ENCODE measurements at places on chromosomes 3 and 15.
A peak's percentile ranks its signal among the peaks of the same experiment; 100 is the strongest.

DNA sequence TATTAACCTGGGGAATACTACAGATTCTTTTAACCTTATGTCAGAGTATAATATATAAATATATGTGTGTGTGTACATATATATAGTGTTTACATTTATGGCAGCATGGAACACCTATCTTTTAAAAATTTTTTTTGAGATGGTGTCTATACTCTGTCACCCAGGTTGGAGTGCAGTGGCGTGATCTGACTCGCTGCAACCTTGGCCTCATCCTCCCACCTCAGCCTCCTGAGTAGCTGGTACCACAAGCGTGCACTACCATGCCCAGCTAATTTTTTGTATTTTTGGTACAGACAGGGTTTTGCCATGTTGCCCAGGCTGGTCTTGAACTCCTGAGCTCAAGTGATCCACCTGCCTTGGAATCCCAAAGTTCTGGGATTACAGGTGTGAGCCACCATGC, 18.5 kb upstream of the ERICH6 start:
- no peak for DNase-seq

DNA sequence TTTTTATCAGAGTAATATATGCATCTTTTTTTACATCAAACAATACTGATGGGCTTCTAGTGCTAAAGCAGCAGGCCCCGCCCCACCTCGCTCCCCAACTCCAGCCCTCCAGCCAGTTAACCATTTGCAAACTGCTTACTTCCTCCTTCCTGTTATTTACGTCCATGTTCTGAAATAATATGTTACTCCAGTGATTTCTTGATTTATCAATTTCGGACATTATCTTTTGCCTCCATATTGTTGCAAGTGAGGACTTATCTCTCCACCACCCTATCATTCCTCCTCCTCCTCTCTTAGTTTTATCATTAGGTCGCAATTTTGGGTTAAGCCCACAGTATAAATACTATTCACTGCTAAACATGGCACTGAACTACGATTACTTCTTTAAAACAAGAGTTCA, 39.5 kb downstream of the ZNF710 start:
- DNase-seq = no peak

GRCh38 chr3:52494886-52495495, at the start of gene STAB1:
Gene STAB1, plus strand, starts transcription at chr3:52495338. Its CDS starts 76 bp downstream, at chr3:52495414.
- no peak for DNase-seq

DNA sequence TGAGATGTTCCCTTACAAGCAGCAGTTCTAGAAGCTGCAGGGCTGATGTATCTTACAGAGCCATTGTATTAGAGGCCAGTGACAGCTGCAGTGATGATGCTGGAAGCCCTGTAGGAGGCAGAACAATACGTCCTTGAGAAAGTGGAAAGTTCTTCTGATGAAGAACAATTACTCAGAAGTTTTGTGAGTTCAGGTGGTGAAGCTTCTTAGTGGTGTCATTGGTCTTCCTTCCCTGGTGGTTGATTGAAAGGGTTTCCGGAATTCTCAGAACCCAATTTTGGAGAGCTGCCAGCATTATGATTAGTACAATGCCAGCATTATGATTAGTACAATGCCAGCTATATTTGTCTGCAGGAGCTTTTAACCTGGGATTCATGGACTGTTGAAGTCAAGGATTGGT, 356.4 kb downstream of the MFSD1 start:
- DNase-seq = no peak

DNA sequence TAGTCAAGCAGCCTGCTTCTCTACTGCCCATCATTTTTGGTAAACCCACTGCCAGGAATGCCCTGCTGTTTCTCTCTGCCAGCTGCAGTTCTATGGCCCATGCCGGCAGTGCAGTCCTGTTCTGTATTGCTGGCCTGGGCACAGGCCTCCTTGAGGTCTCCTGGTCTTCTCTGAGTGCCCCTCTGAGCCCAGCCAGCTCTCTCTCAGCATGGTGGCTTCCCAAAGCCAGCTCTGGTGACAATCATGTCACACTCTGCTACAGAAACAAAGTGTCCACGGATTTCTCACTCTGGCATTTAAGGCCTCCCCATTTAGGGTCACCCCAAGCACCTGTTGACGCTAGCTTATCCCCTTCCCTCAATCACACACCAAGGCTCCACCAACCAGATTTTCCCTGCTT, 24.5 kb downstream of the SRPRB start:
- DNase-seq = no peak

- no peak for DNase-seq
Measured at GRCh38 chr15:69749797-69750196, 297.2 kb downstream of the RPLP1 start.

- DNase-seq = no peak
Measured at GRCh38 chr3:69761896-69762767, 22.9 kb downstream of the MITF start.

DNA sequence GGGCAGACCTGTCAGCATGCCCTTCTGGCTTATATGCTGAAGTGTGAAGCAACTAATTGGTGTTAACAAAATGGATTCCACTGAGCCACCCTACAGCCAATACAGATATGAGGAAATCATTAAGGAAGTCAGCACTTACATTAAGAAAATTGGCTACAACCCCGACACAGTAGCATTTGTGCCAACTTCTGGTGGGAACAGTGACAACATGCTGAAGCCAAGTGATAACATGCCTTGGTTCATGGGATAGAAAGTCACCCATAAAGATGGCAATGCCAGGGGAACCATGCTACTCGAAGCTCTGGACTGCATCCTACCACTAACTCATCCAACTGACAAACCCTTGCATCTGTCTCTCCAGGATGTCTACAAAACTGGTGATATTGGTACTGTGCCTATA, 9.4 kb downstream of the PIK3CB start:
- DNase-seq = no peak

DNA sequence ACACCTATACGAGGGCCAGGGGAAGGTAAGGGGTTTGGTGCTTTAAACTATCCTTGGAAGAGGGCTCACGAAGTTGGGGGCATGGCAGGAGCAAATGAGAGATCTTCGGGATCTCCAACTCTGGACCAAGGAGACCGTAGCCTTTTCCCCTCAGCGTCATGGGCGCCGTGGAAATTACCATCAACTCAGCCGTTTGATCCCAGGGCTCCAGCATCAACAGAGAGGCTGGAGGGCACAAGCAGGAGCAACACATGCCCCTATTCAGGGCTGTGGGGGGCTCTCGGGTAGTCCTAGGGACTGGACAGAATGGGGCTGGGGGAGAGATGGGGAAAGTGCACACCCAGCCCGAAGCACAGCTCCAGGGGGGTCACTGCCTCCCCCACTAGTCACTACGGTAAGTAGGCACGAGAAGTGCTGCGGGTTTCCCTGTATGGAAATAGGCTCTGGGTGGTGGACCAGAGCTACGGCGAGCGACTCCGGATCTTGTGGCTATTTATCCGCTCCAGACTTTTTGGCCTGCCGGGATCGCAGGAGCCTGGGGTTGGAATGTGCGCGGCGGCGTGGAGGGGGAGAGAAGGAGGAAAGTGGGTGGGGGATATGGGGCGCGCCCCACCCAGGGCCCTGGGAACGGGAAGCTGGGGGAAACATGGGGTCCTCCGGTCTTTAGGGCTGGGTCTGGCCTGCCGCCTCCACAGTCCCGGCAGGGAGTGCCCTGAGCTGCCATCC, 539 bp upstream of the LAMB2 start:
- peak; percentile 80 for DNase-seq

DNA sequence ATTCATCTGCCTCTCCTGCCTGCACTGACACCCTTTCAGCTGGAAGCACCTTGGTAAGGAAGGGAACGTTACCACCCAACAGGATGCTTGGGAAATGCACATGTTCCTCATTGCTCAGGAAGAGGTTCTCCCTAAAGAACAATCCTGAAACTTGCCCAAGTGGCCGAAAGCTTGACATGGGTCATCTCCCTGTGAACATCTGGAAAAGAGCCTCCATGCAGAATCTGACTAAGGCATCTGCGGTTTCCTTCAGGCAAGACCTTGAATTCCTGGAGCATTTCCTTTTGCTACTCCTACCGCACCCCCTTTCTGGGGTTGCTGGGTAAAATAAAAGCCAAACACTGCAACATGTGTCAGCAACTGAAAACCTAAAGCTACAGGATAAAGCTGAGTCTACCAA, 68.7 kb upstream of the SNRK start:
- no peak for DNase-seq

DNA sequence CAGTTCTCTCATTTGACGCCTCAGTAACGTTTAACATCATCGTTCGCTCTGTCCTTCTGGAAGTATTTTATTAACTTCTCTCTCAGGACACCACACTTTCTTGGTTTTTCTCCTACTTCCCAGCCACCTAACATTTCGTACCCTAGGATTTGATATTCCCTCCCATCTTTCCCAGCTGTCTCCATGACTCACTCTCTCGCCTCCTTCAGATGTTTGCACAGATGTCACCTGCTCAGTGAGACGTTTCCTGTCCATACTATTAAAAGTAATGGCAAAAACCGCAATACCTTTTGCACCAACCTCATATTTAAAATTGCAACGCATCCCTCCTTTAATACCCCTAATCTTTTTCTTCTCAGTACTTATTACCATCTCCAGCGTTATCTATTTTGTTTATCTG, 62.1 kb upstream of the SPRED1 start:
- no peak for DNase-seq

Measured in HepG2 (cell line).